ENCODE measurements at places on chromosomes 12 and 14. TPM values are rescaled to one million over a fixed set of nuclear protein-coding genes. Genes with fewer than 3 reads are reported as not detected.

GRCh38 chr12:102992297-102992696, 34.8 kb downstream of the ASCL1 start:
- no peak overlapping the region for H3K27ac ChIP-seq
- no peaks in the 10 kb centered on the region for H3K36me3 ChIP-seq
- no peaks in the 10 kb centered on the region for H3K27me3 ChIP-seq
- H3K4me1 ChIP-seq: no peaks in the 10 kb centered on the region
- no peak for DNase-seq

DNA sequence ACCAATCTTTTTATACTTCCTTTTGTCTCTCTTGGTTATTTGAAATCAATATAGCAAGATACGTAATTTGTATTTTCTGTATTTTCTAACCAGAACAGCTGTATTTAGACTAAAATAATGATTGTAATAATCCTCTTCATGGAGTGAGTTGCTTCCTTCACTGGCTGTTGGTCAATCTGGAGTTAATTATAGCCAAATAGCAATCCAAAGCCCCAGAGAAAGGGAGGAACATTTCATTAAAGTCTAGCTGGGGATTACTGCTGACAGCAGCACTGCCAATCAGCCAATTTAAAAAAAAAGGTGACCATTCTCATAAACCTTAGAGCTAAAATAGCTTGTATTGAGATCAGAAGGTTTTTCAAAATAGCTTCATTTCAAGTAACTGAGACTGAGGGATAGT, 118.0 kb downstream of the TRHDE start:
- no peak for DNase-seq
- H3K27ac ChIP-seq: no peak overlapping the region
- H3K27me3 ChIP-seq: no peaks in the 10 kb centered on the region
- H3K36me3 ChIP-seq: no peaks in the 10 kb centered on the region
- H3K4me1 ChIP-seq: no peaks in the 10 kb centered on the region

GRCh38 chr12:12926571-12927071, 25.3 kb downstream of the GPRC5D start:
- no peaks in the 10 kb centered on the region for H3K4me1 ChIP-seq
- peak; percentile 48 for DNase-seq
- H3K27ac ChIP-seq: peak overlapping the region; percentile 62

DNA sequence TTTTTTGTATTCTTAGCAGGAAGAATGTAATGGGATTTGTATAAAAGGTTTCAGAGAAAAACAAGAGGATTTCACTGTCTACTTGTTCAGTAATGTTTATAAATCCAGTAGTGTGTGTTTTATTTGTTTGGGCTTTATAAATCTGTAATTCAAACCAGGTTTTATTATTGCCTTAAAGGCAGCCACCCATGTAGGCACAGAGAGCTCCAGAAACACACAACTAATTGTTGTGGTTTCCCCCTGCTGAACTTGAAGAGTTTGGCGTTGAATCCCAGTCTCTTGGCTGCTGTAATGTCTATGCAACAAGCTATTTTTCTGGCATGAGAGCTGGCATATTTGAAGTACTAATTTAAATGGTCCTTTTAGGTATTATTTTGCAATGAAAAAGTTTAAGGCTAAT, 63.4 kb upstream of the SLCO1C1 start:
- H3K27ac ChIP-seq: no peak overlapping the region
- H3K4me1 ChIP-seq: peaks cover 3% of the 10 kb centered on the region
- no peak overlapping the region for H3K4me3 ChIP-seq
- no peaks in the 10 kb centered on the region for H3K27me3 ChIP-seq

DNA sequence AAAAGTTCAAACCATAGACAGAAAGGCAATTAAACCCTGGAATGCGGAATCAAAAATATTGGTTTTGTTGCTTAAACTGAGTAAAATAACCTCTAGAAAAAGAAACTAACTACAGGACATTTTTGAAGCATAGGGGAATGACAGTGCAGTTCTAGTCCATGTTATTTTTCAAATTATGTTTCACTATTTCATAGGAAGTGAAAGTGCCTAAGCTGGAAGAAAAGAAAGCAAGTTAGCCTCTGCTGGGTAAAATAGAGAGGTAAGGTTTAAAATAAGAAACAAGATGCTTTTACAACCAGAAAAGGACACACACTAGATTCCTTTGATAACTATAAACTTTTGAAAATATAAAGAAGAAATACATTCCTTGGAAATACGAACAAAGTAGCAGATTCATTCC, 1.1 kb downstream of the CLECL1 start:
- H3K4me3 ChIP-seq: no peak overlapping the region
- H3K4me1 ChIP-seq: no peaks in the 10 kb centered on the region
- no peak overlapping the region for H3K27ac ChIP-seq
- H3K36me3 ChIP-seq: no peaks in the 10 kb centered on the region
- DNase-seq: no peak

- H3K27ac ChIP-seq: peak overlapping the region; percentile 93
- no peaks in the 10 kb centered on the region for H3K27me3 ChIP-seq
- no peak for DNase-seq
- H3K36me3 ChIP-seq: peaks cover 5% of the 10 kb centered on the region
These were observed 325 bp downstream of the C12orf60 start for GRCh38 chr12:14803830-14804160.

- H3K36me3 ChIP-seq: no peaks in the 10 kb centered on the region
- H3K27me3 ChIP-seq: no peaks in the 10 kb centered on the region
- H3K4me3 ChIP-seq: no peak overlapping the region
- peak overlapping the region; percentile 72 for H3K27ac ChIP-seq
- DNase-seq: no peak
These were observed 28.0 kb upstream of the OSBPL8 start for GRCh38 chr12:76587428-76588178.

DNA sequence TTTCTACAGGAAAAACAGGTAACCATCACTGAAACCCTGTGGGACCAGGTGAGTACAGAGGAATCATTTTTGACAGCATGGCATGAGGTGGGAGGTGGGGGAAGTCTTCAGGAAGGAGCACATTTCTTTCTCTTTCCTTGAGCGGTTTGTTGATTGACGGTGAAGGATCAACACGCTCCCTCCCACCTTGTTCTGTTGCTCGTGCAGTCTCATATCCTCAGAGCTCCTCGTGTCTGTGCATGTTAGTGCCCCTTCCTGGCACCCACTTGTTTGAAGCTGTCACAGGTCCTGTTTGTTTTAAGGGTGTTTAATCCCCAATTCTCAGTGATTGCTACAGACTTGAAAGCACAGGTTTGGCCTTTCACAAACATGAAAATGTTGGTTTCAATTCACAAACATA, 4.4 kb downstream of the C12orf54 start:
- H3K4me1 ChIP-seq: no peaks in the 10 kb centered on the region
- DNase-seq: no peak
- no peaks in the 10 kb centered on the region for H3K36me3 ChIP-seq
- no peaks in the 10 kb centered on the region for H3K27me3 ChIP-seq

- no peak for DNase-seq
- peaks cover 18% of the 10 kb centered on the region for H3K4me1 ChIP-seq
- no peaks in the 10 kb centered on the region for H3K36me3 ChIP-seq
- H3K4me3 ChIP-seq: peak overlapping the region; percentile 70
- H3K27ac ChIP-seq: peak overlapping the region; percentile 99
These were observed 134.1 kb upstream of the KRAS start for GRCh38 chr12:25384893-25385248.

DNA sequence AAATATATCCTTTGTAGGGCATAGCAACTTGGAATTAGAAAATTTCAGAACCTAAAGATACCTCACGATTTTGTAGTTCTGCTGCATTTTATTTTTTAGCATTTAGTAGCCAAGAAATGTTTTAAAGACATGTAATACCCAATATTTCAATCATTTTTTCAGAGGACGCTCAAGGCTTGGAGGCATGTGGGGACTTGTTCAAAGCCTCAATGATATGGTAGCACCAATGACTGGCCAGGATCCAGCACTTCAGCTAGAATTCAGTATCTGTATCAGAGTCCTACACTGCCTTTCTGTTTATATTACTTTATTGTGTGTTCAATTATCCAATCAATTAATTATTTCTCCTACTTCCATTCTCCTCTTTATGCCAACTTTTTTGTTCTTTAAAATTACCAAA, 154.8 kb upstream of the NEDD1 start:
- H3K4me3 ChIP-seq: no peak overlapping the region
- H3K27me3 ChIP-seq: no peaks in the 10 kb centered on the region
- H3K36me3 ChIP-seq: no peaks in the 10 kb centered on the region
- DNase-seq: no peak

GRCh38 chr14:94360945-94361565, 27.3 kb downstream of the SERPINA1 start:
- H3K36me3 ChIP-seq: no peaks in the 10 kb centered on the region
- H3K27ac ChIP-seq: no peak overlapping the region
- no peak for DNase-seq
- no peak overlapping the region for H3K4me3 ChIP-seq
- H3K4me1 ChIP-seq: no peaks in the 10 kb centered on the region
- H3K27me3 ChIP-seq: no peaks in the 10 kb centered on the region

- no peaks in the 10 kb centered on the region for H3K4me1 ChIP-seq
- H3K4me3 ChIP-seq: no peak overlapping the region
- no peaks in the 10 kb centered on the region for H3K36me3 ChIP-seq
- DNase-seq: no peak
- H3K27ac ChIP-seq: no peak overlapping the region
- H3K27me3 ChIP-seq: no peaks in the 10 kb centered on the region
These were observed 366.6 kb downstream of the NELL2 start for GRCh38 chr12:44509471-44509870.

- H3K27me3 ChIP-seq: no peaks in the 10 kb centered on the region
- peak overlapping the region; percentile 83 for H3K27ac ChIP-seq
- DNase-seq: no peak
- H3K4me3 ChIP-seq: no peak overlapping the region
- H3K36me3 ChIP-seq: no peaks in the 10 kb centered on the region
These were observed 27.9 kb upstream of the CEBPE start for GRCh38 chr14:23146980-23147379.

GRCh38 chr14:69260861-69261564, 1.1 kb downstream of the GALNT16 start:
- H3K27ac ChIP-seq: peak overlapping the region; percentile 63
- peaks cover 32% of the 10 kb centered on the region for H3K4me1 ChIP-seq
- peak overlapping the region; percentile 71 for H3K4me3 ChIP-seq
- H3K36me3 ChIP-seq: no peaks in the 10 kb centered on the region

DNA sequence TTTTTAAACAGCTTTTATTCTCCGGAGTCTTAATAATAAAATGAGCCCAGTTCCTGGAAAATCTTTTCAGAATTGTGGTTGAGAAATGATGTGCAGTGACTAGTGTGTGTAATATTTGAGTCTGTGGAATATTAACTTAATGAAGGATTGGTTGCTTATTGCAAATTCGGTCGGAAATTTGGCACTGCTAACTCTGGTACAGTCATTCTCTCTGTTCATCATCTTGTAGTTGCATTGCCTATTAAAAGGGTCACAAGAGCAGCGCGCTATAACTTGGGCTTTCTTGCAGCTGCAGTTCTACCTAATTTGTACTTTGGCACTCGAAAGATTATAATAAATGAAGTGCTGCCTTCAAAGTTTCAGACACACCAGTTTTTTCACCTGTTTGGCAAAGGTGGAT, 146.0 kb downstream of the FLRT2 start:
- H3K27ac ChIP-seq: no peak overlapping the region
- DNase-seq: no peak
- H3K4me3 ChIP-seq: no peak overlapping the region

Gene HRK
- not detected for total RNA-seq

Gene KRT82
- 5.7 TPM for total RNA-seq

Gene CCNT1
- total RNA-seq: 23.4 TPM

Gene DNM1L
- 37.8 TPM for total RNA-seq

Gene NR4A1
- 775 TPM for total RNA-seq

Gene CLEC1B
- not detected for total RNA-seq

Gene NGB
- not detected for total RNA-seq

Gene TBC1D30
- 3.0 TPM for total RNA-seq

All from suprapubic skin (tissue), 4 donors.